Ureter (tissue), 1 donor: ENCODE measurements at places on chromosomes 1 and 21. TPM values are rescaled to one million over a fixed set of nuclear protein-coding genes. Genes with fewer than 3 reads are reported as not detected.

GRCh38 chr21:22346576-22346975, 1348.4 kb downstream of the NCAM2 start:
- no peak for DNase-seq

- no peak for DNase-seq
Observed at GRCh38 chr1:228216371-228217320, 8.8 kb downstream of the OBSCN start.

- DNase-seq = no peak
Observed at GRCh38 chr1:22056043-22056442, 3.5 kb downstream of the CDC42 start.

GRCh38 chr1:31517301-31517700, 59.0 kb upstream of the TINAGL1 start:
- DNase-seq = no peak

- DNase-seq = no peak
Observed at GRCh38 chr1:178538192-178538916, 25.4 kb downstream of the TEX35 start.

DNA sequence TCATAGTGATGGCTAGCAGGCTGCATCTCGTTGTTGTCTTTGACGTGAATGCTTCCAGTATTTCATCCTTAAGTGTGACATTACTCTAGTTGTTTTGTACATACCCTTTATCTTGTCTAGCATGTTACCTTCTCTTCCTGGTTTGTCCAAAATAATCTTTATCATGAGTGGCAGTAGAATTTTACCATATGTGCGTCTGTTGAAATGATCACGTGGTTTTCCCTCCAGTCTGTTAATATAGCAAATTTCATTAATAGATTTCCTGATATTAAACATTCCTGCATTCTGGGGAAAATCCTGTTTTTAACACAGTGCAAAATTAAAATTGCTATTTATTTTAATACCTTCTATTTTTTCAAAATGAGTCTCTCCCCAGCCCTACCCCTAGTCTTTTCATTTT, 15.6 kb downstream of the ADARB1 start:
- DNase-seq = no peak

CCDC185 gene
- total RNA-seq = not detected

GNG4 gene
- total RNA-seq = not detected

OVAAL gene
- total RNA-seq = not detected

IL22RA1 gene
- 0.21 TPM for total RNA-seq
